Amniotic stem cell (primary cell): ENCODE measurements at places on chromosomes 3 and 15.
A peak's percentile ranks its signal among the peaks of the same experiment; 100 is the strongest.

DNA sequence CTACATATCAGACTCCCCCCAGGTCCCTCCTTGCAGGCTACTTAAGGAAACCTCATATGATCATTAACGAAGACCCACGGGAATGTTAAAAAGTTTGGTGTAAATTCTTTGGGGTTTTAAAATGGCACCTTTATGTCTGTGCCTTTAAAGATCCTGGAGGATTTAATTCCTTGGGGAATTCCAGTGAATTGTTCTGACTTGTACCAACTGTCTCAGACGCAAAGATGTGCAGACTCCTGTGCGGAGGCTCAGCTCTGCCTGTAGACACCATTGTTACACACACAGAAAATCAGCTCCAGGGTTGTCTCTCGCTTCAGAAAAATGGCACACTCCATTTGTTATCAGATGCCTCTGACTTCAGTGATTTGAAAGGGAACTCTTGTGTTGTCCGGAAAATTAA is 414.4 kb upstream of the CFAP20DC start:
- DNase-seq: no peak

DNA sequence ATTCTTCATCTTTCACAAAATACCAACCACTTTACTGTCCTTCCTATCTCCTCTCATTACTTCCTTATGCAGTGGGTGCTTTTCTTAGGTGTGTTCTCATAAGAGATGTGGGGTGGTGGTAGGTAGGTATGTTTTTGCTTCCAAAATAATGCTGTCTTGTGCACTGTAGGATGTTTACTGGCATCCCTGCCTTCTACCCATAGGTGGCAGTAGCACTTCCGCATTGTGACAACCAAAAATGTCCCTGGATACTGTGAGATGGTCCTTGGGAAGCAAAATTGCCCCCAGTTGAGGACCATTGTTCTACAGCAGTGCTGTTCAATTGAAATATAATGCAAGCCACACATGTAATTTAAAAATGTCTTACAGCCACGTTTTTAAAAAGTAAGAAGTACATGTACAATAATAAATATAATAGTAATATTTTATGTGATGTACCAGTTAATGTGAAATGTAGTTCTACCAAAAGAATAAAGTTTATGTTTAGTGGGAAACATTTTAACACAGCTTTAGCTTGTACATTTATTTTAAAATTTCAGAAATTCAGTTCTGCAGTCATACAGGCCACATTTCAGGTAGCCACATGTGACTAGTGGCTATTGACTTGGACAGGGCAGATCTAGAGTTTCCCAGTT is 75.2 kb downstream of the NEO1 start:
- DNase-seq: no peak

GRCh38 chr3:185225523-185225922 is 28.3 kb downstream of the EHHADH start:
- peak; percentile 13 for DNase-seq

DNA sequence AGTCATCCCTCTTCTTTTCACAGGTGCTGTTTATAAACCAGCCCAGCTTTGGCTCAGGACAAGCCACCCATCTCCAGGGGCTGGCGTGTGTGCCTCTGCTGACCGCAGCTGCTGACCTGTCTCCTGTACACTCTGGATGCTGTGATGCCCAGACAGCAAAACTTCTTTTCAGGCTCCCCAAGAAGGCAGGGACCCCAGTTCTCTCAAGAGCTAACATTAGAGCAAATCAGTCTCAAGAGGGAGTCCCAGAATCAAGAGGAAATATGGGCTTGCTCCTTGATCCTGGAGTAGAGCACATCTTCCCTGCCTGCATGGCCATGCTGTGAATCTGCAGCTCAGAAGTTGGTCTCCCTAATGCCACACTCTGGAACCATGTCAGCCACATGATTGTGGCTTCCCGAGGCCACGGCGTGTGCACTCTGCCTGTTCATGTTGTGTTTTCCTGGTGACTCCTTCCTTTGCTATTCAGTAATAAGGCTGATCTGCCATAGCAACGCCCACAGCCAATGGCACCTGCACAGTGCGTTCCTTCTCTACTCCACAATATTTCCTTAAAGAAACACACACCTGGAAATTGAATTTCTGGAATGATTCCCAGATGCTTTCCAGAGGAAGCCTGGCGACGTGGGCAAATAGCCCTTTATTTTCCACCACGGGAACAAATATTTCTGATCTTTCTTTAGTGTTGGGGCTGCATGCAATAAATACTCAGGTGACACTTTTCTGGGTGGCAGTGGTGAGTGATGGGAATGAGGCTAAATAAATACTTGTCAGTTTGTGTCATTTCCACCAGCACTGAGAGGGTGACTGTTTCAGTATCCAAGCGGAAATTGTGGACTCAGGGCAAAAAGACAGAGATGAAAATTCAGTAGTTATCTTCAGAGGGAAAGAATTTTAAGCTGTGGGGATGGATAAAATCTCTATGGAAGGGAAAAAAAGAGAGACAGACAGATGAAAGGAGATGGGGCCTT is 21.9 kb upstream of the THSD4 start:
- DNase-seq: no peak

GRCh38 chr3:190346541-190346940 is 24.3 kb upstream of the CLDN1 start:
- DNase-seq: no peak

- no peak for DNase-seq
These were observed 633.4 kb downstream of the EPHA3 start for GRCh38 chr3:89740881-89741177.

GRCh38 chr15:34078900-34079299 is 22.8 kb downstream of the EMC7 start:
- DNase-seq: no peak

DNA sequence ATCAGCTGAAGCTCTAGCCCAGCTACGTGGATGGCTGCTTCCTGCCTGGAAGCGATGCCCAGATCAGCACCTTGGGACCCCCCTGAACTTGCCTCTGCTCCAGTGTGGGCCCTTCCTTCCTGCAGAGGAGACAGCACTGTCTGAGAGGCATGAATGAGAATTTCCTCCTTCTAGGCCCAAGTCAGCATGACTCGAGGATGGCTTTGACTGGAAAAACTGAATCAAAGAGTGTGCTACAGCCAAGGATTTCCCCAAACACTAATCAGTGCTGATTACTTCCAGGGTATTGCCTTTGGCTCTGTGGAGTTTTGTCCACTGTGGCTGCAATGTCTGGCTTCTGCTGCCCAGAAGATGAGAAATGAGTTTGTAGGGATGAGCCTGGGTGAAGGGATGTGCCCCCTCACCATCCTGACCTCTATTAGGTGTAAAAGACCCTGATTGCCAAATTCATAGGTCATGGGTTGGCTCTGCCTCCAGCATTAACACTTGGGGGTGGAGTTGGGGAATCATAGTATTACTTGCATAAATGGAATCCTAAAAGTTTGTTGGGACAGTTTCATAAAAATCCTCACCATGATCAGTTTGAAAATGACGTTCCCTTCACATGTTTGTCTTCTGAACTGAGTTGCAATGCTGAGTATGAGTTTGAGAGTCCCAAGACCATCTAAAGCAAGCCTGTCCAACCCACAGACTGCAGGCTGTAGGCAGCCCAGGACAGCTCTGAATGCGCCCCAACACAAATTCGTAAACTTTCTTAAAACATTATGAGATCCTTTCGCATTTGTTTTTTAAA is 36.7 kb downstream of the FLNB start:
- no peak for DNase-seq

GRCh38 chr15:69323893-69324430 is 25.2 kb downstream of the PAQR5 start:
- DNase-seq: no peak

DNA sequence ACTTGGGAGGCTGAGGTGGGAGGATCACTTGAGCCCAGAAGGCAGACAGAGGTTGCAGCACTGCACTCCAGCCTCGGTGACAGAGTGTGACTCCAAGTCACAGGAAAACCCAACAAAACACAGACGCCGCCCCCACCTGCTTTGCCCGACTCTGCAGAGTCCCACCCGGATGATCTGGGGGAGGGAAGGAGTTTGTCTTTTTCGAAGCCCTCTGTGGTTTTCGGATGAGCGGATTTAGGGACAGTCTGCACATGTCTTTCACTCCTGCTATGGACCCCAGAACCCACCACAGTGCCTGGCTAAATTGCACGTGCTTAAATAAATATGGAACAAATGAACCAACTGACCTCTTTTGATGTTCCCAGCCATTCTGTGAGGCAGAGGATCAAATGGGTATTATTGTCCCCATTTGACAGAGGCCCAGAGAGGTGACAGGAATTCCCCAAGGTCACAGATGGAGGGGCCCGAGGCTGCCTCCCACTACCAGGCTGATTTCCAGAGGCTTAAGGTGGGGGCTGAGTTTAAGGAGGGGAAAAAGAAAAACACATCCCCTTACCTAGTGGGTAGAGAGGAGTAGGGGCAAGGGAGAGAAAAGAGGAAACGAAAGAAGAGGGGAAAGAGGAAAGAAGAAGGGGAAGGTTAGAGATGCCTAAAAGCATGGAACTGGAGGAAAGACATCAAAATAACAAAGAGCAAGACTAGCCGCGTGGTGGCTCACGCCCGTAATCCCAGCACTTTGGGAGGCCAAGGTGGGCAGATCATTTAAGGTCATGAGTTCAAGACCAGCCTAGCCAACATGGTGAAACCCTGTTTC is 59.4 kb upstream of the TFRC start:
- DNase-seq: no peak

DNA sequence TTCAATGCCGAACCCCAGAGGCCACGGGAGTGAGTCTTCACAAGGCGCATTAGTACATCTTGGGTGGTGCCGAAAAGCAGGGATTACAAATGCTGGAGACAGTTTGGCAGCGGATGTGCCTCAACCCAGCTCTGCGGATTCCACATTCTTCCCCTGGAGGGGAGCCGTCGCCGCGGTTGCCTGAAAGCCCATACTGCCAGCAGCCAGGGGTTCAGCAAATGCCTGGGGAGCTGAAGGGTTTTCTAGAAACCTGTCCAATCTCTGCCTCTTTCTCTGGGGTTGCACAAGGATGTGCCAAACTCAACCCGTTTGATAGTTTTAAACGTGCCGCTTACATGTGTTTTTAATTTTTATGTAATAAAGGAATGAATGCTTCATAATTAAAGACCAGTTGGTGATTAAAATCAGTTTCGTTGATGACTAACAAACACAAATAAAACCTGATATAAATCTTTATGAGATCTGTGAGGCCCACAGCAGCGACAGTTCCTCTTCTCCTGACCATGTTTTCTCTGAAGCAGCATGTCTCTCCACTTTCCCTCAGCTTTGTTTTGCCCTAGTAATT is 74.6 kb upstream of the LEKR1 start:
- DNase-seq: peak; percentile 75

DNA sequence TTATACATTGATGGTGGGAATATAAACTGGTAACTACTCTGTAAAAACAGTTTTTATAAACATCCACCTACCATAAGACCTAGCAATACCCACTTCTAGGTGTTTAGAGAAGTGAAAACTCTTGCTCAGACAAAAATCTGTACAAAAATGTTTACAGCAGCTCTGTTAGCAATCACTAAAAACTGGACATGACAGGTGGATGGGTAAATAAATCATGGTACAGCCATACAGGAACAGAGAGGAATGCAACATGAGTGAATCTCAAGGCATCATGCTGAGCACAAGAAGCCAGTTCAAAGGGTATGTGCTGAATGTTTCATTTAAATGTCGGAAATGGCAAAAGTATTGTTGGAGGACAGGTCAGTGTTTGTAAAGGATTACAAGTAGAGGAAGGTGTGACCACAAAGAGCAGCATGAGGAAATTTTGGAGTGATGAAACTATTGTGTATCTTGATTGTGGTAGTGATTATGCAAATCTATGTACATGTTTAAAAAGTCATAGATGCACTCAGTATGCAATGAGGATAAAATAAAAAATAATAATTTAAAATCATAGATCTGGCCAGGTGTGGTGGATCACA is 2.8 kb upstream of the RNU5A-1 start:
- DNase-seq: no peak

GRCh38 chr3:67017211-67017610 is 19.1 kb downstream of the KBTBD8 start:
- DNase-seq: no peak

GRCh38 chr15:97023488-97023844 is 693.0 kb downstream of the NR2F2 start:
- DNase-seq: no peak

DNA sequence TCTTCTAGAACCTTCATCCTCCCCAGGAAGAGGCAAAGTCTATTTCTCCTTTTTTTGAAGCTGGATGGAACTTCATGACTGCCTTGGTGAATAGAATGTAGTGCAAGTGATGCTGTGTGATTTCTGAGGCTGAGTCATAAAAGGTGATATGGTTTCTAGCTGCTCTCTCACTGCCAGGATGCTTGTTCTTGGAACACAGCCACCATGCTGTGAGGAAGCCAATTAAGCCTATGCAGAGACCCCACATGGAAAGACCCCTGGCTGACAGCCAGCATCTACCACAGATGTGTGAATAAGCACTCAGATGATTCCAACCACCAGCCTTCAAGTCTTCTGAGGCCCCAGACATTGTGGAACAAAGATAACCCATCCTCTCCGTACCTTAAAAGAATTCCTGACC is 57.0 kb downstream of the ISL2 start:
- DNase-seq: no peak

GRCh38 chr3:30858894-30859389 is 35.5 kb downstream of the GADL1 start:
- no peak for DNase-seq

GRCh38 chr15:84788500-84788899 is 28.7 kb upstream of the ALPK3 start:
- DNase-seq: no peak

- no peak for DNase-seq
These were observed 194.5 kb upstream of the TBC1D5 start for GRCh38 chr3:17936736-17937480.

DNA sequence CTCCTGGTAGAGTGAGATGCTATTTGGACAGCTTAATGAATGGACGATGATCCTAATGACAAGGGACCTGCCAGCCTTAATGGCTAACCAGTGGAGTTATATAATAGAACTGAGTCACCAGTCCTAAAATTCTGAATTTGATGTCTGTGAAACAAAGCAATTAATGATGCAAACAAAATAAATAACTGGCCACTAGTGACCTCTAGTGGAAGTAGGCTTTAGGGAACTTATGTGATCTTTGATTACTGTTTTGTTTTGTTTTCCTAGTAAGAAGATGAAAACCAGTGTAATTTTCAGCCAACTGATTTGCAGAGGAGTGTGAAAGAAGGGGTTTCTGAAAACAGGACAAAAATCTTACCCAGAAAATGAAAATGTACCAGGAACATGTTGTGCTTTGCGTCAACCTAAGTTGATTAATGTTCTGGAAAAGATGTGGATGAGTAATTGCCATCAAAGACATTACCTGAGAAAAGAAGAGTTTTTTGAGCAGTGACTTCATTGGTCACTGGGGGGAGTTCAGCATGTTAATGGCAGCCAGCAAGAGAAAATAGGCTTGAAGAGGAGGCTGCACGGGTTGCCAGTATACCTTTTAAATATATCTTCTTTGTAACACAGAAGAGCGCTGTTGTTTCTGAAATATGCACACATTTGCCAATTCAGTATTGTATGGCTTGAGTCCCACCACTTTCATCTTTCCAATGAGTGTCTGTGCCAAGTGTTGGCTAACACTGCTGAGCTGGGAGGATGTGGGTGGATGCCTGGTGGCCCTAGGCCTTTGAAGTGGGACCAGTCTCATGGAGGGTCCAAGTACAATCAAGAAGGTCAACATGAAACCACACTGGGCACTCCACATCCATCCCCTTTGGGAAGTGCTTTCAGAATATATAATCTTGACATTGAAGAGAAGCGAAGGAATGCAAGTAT is 9.3 kb downstream of the VEPH1 start:
- no peak for DNase-seq

GRCh38 chr15:27463525-27464088 is 492.6 kb downstream of the GABRG3 start:
- DNase-seq: no peak

- no peak for DNase-seq
These were observed 571.8 kb downstream of the ZPLD1 start for GRCh38 chr3:103006526-103007183.
